ENCODE measurements at places on chromosomes 7 and 10. TPM values are rescaled to one million over a fixed set of nuclear protein-coding genes. Genes with fewer than 3 reads are reported as not detected.

DNA sequence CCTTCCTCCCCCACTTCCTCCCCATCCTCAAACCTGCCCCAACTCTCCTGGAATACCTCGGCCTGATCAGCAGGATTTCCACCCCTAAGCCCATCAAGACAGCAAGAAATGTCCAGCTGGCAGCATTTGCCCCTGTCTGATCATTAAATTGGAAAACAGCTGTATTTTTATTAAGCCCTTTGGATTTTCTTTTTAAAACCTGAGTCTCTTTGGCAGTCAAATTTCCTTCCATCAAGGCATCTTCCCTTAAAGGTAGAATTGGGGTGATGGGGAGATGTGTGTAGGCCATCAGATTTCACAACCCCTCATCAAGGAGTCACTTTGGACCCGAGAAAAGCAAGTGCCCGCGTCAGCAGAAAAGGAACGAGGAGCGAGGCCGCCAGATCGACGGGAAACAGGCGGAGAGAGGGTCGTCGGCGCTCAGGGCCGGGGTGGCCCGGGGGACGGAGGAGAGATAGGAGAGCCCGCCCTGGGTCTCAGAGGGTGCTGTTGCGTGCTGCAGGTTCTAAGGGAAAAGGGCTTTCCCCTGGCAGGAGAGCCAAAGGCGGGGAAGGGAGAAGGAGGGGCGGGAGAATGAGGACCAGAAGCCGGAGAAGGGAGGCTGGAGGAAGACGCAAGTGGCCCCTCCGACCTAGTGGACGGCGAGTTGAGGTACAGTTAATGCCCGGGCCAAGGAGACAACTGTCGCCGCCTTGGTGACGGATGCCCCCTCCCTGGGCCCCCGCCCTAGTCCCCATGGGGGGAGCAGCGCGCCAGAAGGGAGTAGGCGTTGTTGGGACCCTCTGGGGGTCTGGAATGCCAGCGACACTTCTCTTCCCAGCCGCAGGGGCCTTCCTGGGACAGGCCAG lies 11.5 kb upstream of the GATA3 start:
- peak; percentile 29 for DNase-seq

DNA sequence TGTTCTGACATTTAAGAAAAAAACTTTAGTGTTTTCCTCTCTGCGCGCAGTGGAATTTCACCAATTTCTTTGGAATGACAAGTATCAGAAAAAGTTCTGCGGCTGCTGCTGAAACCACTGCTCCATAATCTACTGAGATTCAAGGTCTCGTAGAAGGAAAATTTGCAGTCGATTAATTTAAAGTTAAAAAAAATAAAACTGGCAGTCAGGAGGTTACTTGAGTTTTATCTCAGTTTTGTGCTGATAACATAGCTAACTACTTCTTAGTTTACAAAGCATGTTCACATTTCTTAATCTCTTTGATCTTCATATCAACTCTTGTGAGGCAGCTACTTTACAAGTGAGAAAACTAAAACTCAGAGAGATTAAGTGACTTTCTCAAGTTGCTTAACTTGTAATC lies 18.2 kb upstream of the CALD1 start:
- no peak for DNase-seq

- no peak for DNase-seq
These were observed 166.7 kb upstream of the ZNF32 start for GRCh38 chr10:43815181-43815885.

DNA sequence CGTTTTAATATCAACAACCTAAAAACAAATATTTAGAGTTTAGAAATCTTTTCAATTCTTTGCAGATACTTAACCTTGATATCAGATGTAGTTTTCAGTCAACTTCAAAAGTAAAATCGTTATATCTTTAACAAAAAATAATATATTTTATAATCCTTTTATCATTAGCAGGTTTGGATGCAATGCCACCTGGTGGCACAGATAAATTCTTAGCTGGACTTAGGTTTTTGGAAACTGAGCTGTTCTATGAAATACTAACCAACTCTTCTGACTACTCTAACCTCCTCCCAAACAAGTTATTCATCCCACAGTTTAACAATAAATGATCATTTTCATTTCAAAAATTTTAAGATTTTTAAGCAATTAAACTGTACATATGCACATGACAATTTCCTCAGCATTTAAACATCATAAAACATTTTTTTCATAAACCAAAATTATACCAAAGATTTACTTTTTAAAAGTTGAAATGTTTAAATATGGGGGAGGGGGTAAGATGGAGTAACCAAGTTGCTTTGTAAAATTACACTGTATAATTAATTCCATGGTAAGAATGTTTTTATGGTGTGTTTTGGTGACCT lies 56.9 kb downstream of the HIBADH start:
- DNase-seq = no peak

- peak; percentile 49 for DNase-seq
These were observed 692 bp downstream of the NEURL1 start for GRCh38 chr10:103493916-103494877.

- DNase-seq = no peak
These were observed 58.6 kb downstream of the ZMIZ1 start for GRCh38 chr10:79127151-79127961.

DNA sequence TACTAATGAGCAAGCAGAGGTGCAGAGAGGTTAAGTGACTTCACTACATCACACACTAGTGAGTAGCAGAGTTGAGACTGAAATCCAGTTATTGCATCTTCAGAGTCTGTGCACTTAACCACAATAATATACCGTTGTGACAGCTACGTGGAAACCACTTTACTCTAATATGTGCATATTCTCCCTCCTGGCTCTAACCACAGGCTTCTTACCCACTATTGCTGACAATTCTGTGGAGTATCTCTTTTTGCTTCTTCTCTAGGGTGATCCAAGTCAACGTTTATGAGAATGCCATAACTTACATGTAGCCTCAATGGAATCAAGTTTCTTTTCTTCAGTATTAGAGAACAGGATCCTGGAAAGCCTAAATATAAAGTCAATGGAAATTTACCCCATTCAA lies 64.2 kb upstream of the MEOX2 start:
- no peak for DNase-seq

GRCh38 chr10:78247266-78247665 lies 213.6 kb downstream of the RPS24 start:
- no peak for DNase-seq

DNA sequence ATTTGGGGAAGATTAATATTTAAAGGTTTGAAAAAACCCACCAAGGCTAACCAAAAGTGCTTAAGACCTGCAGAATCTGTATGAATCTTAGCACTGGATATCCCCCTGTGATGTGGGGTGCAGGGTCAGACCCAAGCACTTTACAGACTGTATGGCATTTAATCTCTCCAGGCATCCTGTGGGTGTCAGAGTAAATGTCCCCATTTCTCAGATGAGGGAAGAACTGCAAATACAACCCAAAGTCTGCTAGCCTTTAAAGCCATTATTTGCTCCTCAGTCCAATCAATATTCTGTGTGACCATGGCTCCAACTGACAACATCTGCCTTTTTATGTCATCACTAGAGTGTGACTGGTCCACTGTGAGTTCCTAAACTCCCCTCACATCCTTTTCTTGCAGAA lies 10.0 kb upstream of the MBL2 start:
- no peak for DNase-seq

- DNase-seq = no peak
These were observed 18.2 kb upstream of the C10orf53 start for GRCh38 chr10:49661140-49661856.

DNA sequence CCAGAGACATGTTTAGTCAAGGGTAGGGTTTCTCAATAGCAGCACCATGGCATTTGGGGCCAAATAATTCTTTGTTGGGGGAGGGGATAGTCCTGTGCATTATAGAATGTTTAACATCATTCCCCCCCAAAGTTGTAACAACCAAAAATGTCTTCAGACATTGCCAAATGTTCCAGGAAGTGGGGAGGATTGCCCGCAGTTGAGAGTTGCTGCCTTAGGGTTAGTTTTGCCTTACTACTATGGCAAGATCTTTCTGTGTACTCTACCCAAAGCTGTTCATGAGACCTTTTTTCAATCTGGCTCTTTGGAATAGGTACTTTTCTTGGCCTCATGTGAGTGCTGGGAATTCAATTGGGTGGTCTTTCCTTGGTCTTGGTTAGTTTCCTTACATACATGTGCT lies 34.1 kb downstream of the SAMD8 start:
- no peak for DNase-seq

- DNase-seq = no peak
These were observed 25.1 kb downstream of the TMEM168 start for GRCh38 chr7:112765105-112765504.

GRCh38 chr10:79944428-79945395 lies 4.2 kb downstream of the SFTPD start:
- no peak for DNase-seq

DNA sequence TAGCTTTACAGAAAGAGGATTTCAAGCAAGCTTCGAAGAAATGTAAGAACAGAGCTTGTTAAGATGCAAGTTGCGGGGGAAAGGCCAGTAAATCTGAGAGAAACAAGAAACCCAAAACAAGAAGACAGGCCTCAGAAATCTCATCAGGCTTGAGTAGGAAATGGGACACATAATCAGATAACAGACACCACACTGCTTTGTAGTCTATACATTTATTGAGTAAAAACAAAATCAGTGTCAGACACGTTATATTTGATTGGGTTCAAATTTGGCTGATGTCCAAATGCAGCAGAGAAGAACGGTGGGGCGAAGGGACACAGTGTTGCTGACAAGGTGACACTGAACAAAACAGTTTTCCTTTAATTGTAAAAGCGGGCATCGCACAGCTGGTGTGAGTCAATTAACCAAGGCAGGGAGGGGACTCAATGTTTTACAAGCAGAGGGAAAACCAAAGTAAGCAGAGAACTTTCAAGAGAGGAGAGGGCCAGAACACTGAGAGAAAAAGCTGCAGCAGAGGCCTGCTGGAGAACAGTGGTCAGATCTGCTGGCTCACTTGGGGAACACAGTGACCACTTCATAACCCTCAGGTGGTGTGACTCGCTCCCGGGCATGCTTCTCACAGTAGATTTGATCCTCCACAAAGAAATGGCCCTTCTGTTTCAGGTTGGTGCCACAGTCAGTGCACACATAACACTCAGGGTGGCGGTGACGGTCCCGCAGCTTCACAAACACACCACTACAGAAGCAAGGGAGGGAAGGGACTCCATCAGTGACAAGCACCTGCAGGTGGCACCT lies 43.5 kb downstream of the ACSM6 start:
- no peak for DNase-seq

DNA sequence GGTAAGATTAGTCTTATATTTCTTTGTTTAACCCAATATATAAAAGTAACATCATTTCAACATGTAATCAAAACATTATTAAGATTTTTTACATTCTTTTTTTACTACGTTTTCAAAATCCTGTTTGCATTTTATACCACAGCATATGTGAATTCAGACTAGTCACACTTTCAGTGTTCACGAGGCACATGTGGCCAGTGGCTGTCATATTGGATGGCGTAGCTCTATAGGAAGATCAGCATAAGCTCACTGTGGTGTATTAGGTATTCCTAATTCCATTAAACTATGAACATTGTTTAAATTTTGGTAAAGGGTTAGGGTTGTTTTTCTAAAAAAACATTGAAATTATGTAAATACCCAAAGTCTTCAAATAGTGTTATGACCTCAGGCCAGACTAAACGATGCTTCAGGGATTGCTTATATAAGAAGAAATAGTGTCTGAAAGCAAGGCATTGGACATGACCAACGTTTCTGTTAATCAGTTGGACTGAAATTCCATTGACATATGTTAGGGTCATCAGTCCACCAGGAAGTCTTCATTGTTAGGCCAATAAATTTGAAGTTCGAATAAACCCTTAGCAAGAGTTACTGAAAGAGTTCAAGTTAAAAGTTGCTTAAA lies 97.0 kb downstream of the BICC1 start:
- no peak for DNase-seq

- DNase-seq = peak; percentile 52
These were observed 14.7 kb upstream of the TMEM236 start for GRCh38 chr10:17737027-17737965.

- DNase-seq = no peak
These were observed 319.7 kb downstream of the GFRA1 start for GRCh38 chr10:115953281-115953680.

DNA sequence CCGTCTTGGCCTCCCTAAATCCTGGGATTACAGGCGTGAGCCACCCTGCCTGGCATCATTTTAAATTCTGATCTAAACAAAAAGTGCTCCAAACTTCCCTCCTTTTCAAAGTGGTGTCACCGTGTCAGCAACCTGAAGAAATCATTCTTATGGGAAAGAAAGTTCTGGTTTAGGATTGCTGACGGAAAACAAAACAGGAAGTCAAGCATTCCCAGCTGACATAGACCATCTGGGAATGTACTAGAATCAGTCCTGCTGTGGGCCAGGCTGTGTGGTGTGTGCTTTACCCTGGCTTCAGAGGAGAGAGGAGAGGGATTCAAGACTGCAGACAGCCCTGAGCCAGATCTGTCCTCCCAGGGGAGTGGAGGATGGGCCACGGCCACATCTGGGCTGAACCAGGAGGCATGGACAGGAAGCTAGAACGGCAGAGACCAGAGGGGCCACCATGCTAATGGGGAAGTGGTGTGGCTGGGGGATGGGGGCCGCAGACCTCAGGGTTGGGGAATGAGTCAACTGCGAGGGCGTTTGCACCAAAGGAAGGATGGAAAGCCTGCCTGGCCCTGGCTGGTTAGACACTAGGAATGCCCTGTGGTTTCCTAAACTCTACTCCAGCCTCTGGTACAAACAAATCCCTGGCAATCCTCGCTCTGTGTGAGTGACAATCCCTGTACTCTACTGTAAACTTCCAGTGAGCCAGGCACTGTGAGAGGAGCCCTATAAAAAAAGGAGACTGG lies 16.7 kb upstream of the CLIP2 start:
- DNase-seq = peak; percentile 65

- peak; percentile 52 for DNase-seq
These were observed 1.1 kb downstream of the CYP26A1 start for GRCh38 chr10:93074597-93075368.

DNA sequence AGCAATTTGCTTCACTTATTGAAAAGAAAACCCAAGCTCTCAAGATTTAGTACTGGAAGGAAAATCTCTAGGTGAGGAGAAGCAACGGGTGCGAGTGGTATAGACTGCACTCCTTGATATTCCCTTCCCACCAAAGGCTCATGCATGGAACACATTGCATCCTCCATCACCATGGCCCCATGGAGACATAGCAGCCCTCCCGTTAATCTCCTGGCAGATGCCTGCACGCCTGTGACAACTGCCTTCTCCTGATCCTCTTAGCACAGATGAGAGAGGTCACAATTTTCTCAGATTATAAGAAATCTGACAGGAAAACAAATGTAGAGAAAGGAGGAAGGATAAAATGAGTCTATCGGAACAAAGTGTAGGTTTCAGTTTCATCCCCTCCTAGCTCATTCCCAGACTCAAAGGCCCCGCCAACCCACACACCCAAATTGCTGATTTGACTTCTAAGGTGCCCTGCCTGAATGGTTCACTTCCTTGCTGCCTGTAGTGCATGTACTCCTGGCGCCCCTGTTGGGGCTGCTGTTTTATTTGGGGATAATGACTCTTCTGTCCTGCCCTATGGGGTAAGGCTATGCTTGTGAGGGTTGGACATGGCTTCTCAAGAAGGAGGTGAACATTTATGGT lies 50.0 kb downstream of the PLXNA4 start:
- DNase-seq = no peak

GRCh38 chr7:28723336-28723735 lies 234.8 kb downstream of the TRIL start:
- no peak for DNase-seq

ARHGAP19 gene
- polyA plus RNA-seq = 6.4 TPM

NRG3 gene
- not detected for polyA plus RNA-seq

PDIA4 gene
- 31.6 TPM for polyA plus RNA-seq

GPR141 gene
- not detected for polyA plus RNA-seq

A1CF gene
- polyA plus RNA-seq = not detected

GPER1 gene
- 3.2 TPM for polyA plus RNA-seq

PLXDC2 gene
- 0.17 TPM for polyA plus RNA-seq

CC2D2B gene
- 0.70 TPM for polyA plus RNA-seq

GJD4 gene
- polyA plus RNA-seq = not detected

FAM25A gene
- polyA plus RNA-seq = not detected

ANKRD1 gene
- not detected for polyA plus RNA-seq

Data from B cell (primary cell).